HEK293T (cell line): ENCODE measurements at places on chromosomes 1 and 21.

- no peak for DNase-seq
Observed at GRCh38 chr1:180935326-180936109, 22.8 kb downstream of the KIAA1614 start.

DNA sequence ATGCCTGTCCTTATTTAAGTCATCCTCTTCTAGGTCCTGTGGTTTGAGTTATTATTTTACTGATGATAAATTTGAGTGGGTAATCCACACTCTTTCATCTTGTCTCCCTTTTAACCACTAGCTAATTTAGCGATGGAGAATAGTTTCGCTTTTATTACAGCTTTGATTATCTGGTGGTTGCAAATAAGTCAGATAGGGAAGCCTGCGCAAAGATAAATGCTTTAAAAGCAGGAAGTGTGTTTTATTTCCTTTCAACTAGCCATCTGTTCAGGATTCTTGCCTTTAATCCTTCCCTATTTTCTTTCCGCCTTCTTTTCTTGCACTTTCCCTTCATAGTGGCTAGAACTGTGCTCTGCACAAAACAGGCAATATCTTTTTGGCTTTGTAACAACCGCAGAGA, 129.0 kb downstream of the TGFB2 start:
- DNase-seq: no peak

GRCh38 chr1:193183019-193183627, 3.3 kb downstream of the B3GALT2 start:
- peak; percentile 14 for DNase-seq

- DNase-seq: no peak
Observed at GRCh38 chr1:29805896-29806160, 569.5 kb downstream of the PTPRU start.
